Activated CD8-positive, alpha-beta memory T cell treated with anti-CD3 and anti-CD28 coated beads for 24 hours (primary cell): ENCODE measurements at places on chromosomes 3 and 15.

DNA sequence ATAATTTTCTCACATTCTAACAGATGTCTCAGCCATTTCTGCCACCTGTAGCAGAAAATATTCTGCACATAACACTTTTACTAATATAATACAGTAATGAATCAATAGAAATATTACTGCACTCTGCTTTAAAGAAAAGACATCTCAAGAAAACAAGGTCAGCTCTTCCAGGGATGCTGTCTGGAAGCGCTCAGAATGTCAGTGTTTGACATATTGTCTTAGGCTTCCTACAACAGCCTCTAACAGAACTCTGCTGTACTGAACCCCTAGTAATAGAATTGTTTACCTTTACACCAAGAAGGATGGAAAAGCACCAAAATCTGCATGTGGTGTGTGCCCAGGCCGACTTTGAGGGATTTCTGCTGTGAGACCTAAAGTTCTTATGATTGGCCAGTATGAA lies 61.9 kb upstream of the FSTL1 start:
- no peak for DNase-seq

DNA sequence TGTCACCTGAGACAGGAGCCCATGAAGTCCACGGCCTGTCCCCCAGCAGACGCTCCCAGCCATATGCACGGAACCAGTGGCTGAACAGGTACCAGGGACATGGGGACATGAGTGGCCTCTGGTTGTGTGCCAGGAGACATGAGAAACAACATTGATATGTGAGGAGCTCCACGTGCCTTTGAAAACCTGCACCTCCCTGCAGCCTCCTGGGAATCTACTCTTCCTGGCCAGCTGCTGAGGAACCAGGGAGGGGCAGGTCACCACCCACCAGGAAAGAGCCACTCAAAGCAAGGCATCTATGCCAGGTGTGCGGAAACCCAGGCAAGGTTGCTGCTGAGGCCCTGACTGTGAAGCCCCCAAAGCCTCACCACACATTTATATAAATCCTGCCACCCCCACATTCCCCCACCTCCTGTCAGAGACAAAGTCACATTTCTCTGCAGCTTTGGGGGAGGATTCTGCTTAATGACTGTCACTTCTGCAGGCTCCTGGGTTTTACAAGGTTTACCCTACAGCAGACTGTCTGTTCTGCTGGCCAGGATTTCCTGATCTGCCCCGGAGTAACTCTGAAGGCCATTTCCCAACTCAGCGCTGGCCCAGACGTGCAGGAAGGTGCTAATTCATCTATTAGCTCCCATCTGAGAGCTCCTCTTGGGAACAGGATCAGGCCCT lies 110.8 kb downstream of the ADCY5 start:
- DNase-seq = no peak

- no peak for DNase-seq
Measured at GRCh38 chr3:8776406-8776805, 7.0 kb upstream of the OXTR start.

GRCh38 chr15:86573476-86573875 lies 493.8 kb downstream of the AGBL1 start:
- DNase-seq = no peak

DNA sequence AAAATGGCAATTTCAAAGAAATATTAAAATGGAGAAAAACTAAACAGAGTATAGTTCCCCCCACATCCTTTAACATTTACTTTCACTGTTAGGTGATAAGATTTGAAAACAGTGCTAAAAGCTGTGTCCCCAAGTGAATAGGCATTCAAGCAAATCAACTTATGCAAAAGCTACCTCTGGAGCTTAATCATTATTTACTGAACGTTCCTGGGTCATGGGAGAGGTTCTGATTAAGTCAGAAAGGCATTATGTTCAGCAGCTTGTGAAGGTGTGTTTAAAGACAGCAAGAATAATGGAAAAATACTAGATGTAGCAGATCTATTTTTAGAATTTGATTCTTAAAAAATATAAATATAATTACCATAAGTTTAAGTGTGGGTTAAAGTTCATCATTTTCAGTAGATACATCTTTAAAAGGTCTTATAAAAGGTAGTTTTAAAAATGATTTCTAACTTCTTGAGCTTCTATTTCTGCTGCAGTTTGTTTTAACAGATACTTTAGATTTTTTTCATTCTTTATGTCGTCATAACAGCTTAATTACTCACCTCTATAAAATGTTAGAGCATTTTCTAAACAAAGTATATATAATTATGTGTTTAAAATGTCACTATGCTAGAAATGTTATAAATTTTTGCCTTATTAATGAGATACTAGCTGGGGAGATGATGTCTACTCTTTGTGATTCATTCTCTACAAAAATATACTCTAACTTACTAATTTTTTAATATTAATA lies 127.9 kb downstream of the MITF start:
- no peak for DNase-seq
